ENCODE measurements at places on chromosomes 2 and 18.

GRCh38 chr2:30577151-30577550 is 130.1 kb downstream of the LCLAT1 start:
- DNase-seq: no peak

GRCh38 chr2:205778356-205778755 is 96.1 kb downstream of the NRP2 start:
- DNase-seq: no peak

GRCh38 chr18:51154431-51155063 is 42.9 kb downstream of the MEX3C start:
- no peak for DNase-seq

GRCh38 chr2:19359456-19359855 is 1.0 kb upstream of the OSR1 start:
- no peak for DNase-seq

DNA sequence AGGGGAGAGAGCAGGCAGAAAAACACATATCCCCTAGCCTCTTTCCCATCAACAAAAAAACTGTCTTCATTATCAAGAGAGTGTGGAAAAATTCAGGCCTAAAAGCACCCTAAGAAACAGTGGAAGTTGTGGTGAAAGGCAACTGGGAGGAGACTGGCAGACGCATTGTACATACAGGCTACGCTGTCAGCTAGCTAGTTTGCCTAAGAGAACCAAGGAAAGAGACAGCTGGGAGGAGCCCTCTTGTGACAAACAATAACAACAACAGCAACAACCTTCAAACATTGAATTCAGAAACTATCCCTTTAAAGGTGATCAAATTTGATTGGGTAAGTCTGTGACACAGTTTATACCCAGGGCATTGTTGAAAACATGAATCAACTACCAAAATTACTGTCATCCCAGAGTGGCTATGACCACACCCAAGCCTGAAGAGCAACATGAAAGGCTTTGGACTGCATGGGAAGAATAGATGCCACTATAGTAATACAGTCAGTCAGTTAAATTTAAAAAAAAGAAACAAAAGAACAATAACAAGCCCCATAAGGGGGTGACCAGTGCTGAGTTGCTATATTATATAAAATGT is 88.9 kb upstream of the CRIM1 start:
- DNase-seq: no peak

GRCh38 chr18:50356036-50356945 is 18.6 kb upstream of the SKA1 start:
- no peak for DNase-seq

- no peak for DNase-seq
Measured at GRCh38 chr2:80019571-80020460, 284.7 kb downstream of the LRRTM1 start.
